ELR (cell line): ENCODE measurements at places on chromosomes 3 and 15.

DNA sequence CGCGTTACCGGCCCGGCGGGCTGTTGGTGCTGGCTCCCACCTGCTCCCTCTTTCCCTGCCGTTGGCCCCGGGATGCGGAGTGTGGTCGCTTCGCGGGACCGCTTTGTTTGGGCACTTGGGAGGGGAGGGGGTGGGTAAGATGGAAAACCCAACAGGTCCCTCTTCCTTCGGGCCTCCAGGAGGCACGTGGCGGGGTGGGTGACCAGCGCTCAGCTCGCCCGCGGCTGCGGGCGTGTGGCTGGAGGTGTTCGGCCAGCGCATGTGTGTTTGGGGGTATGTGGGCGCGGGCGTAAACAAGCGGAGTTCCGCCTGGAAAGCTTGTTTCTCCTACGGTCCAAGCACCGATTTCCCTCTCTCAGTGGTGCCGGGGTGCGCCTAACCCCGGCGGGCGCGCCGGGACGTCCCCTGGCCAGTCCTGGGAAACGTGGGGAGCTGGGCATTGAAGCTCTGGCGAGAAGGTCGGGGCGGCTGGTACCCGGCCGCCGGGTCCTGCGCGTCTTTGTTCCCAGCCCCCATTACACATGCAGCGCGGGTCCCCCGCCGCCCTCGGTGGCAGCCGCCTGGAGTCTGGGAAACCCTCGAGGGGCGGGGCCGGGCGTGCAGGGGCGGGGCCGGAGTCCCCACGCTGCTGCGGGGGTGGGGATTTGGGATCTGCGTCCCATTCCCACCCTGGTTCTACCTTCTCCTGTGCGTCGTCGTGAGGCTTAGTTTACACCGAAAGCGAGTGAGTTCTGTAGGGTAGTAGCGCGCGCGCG is 1.4 kb downstream of the ACVR2B start:
- peak; percentile 63 for DNase-seq

DNA sequence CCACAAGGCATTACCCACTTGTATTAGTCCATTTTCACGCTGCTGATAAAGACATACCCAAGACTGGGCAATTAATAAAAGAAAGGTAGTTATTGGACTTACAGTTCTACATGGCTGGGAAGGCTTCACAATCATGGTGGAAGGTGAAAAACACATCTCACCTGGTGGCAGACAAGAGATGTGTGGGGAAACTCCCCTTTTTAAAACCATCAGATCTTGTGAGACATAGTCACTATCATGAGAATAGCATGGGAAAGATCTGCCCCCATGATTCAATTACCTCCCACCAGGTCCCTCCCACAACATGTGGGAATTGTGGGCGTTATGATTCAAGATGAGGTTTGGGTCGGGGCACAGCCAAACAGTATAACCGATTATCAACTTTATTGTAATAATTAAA is 17.0 kb upstream of the CMC1 start:
- DNase-seq: no peak

DNA sequence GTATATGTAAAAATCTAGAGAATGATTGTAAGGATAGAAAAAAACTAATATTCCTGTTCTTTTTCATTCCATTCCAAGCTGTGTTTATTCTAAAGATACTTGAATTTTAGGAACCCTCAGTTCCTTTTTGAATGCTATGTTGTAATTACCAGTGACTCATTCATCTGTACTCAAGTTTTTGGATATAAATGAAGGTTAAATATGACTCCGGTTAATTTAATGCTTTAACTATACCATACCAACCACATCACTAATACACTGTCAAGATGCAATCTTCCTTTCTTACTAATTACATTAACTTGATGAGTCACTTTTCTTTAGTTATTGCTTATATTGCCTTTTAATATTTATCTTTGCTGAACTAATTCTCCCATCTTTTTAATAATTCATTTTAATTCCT is 68.8 kb upstream of the ZNF148 start:
- peak; percentile 76 for DNase-seq

DNA sequence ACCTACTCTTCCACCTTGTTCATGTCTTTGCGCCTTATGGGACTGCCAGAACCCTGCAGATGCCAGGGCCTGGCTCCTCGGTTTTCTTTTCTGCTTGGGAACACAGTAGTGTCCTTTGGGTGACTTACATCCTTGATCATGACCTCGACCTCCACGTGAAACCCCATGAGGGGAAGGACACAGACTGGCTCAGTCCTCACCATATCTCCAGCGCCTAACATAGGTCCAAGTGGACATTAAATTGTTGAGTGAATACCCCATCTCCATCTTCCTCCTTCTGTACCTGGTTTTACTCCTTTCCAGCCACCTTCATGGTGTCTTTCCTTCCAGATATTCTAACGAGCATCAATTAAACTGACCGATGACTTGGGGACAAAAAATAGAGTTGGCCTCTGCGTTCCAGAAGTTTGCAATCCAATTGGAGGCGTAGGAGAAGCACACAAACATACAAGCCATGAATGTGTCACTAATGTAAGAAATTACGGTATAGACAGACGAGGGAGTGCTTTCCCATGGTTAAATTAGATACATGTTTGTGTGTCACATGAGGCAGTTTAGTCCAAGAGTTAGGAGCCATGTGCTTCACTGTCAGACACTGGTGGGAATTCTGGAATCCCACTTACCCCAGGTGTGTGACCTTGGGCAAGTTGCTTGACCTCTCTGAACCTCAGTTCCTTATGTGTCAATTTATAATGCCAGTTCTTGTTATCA is 907 bp upstream of the HERC1 start:
- DNase-seq: no peak

GRCh38 chr15:57213862-57214261 is 162.4 kb upstream of the CGNL1 start:
- DNase-seq: peak; percentile 63

DNA sequence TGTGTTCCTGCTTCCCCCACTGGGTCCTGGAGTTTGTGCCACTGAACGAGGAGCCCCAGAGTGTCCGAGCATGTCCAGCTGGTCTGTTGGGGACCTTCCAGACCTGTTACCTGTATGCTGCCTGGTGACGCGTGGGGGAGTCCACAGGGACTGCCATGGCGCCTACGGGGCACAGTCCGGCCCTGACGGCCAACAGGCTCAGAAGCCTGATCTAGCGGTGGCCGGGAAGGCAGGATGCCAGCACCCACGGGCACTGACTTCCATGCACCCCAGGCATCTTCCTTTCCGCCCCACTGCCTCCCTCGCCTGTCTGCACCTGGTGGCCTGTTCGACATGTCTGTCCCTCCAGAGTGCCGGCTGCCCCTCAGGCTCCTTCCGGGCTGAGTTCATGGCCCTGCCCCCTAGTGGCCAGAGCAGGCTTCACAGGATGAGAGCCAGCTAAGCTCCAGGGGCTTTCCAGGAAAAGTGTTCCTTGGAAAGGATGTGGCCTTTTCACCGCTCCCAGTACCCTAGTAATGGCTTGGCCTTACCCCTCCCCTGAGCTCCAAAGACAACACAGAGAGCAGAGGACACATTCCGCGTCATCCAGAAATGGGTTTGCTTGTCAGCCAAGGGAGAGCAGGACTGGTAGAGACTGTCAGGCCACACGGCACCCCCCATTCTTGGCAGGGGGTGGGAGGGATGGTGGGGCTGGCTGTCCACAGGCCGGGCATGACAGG is 35.7 kb downstream of the NGRN start:
- peak; percentile 68 for DNase-seq

DNA sequence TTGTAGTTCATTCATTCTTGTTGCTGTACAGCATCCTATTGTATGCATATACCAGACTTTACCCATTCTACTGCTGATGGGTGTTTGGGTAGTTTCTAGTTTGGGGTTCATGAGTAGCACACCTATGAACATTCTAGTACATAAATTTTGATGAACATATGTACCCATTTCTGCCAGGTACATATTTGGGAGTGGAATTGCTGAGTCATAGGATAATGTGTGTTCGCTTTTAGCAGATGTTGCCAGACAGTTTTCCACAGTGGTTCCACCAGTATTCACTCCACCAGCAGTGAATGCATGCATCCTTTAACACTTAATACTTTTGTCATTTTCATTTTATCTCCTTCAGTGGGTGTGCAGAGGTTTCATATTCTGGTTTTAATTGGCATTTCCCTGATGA is 3.4 kb upstream of the SCN5A start:
- DNase-seq: no peak
